ENCODE measurements at places on chromosomes 2 and 18. TPM values are rescaled to one million over a fixed set of nuclear protein-coding genes. Genes with fewer than 3 reads are reported as not detected.

GRCh38 chr2:84957771-84958134 is 13.2 kb upstream of the KCMF1 start:
- no peak for DNase-seq

Gene LBX2
- total RNA-seq = 5.6 TPM

- DNase-seq = no peak
Observed at GRCh38 chr2:128808462-128809258, 490.0 kb upstream of the HS6ST1 start.

DNA sequence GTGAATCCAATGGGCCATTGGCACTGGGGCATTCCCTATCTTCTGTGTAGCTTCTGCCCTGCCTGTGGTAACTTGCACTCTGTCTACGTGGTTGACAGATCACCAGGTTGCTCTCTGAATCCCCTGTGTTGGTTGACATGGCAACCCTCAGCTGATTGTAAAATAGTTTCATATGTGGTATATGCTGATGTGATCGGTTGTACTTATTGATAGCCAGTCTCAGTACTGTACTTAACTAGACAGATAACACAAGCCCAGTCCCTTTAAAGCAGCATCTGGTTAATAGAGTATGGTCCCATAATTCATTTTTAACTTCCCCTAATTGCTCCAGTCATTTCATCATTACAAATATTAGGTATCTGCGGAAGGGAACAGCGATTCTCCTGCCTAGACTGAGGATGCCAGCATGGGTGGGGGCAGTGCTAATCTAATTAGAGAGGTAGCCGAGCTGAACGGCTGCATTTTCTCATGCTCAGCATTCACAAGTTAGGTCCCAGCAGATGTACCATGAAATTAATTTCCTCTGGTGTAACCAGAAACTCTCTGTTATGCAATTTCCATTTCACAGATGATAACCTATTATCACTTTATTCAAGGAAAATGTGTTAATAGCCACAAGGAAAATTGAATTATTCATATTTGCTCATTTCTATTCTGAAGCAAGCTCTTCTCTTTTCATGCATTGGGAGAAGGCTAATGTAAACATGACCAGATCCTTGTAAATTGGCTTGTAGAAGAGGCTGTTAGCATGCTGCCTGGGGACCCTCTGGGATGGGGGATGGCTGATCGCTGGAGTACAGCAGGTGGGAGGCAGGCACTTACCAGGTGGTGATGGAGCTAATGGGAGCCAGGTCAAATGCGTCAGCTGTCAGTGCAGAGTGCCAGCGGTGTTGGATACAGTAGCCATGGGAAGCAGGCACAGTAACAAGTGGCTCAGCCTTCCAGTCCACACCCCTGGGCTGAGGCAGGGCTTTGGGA is 608.3 kb downstream of the GALR1 start:
- no peak for DNase-seq

GRCh38 chr2:69453475-69454129 is 16.4 kb upstream of the NFU1 start:
- no peak for DNase-seq

- no peak for DNase-seq
Observed at GRCh38 chr18:2910261-2910660, 63.5 kb downstream of the EMILIN2 start.

DNA sequence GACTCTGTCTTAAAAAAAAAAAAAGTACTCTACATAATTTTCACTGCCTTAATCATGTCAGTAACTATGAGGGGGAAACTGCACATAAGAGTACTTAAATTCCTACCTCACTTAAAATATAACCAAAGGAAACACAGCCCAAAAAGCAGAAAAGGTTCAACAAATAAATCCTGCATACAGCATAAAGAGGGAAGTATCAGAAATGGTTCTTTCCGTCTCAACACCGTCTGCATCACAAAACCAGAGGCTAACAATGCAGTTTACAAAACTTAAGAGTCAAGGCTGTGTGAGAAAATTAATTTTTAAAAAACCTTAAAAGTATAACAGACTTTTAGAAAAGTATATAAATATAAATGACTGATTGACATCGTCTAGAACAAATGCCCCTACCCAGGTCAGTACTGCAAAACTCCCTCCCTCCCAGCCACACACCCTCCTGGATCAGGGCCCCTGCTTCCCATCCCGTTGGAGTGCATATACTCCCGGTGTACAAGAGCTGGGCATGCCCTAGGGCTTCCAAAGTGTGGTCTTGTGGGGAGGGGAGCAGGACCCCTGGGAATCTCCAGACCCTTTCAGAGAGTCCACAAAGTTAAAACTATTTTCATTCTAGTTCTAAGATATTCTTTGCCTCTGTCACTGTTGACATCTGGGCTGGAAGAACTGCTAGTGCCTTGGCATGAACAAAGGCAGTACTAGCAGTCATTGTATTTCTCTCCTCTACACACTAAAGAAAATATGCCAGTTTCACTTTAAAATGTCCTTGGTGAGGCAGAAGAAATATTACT is 67.0 kb upstream of the SERTAD2 start:
- DNase-seq = no peak

GRCh38 chr18:24536326-24536725 is 75.9 kb downstream of the HRH4 start:
- no peak for DNase-seq

Gene XDH
- 0.31 TPM for total RNA-seq

DNA sequence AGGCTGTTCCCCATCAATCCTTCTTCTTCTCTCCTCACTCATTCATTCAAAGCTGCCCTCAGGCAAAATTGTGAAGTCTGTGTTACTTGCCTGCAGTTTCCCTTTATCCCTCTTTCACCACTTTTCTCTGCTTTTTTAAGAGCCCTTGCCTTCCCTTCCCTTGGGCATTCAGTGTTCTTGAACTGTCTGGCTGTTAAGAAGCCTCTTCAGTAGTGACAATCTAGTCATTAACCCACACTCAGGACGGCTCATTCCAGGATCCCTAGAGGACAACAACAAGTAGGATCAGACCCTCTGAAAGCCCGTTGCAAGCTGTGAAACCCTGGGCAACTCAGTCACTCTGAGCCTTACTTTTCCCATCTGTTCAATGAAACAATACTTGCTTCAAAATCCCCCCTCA is 615.7 kb downstream of the EPHA4 start:
- no peak for DNase-seq

Gene ITGA4
- total RNA-seq = 5.7 TPM

Gene SERPINB12
- total RNA-seq = not detected

Gene LDLRAD4
- 28.1 TPM for total RNA-seq

DNA sequence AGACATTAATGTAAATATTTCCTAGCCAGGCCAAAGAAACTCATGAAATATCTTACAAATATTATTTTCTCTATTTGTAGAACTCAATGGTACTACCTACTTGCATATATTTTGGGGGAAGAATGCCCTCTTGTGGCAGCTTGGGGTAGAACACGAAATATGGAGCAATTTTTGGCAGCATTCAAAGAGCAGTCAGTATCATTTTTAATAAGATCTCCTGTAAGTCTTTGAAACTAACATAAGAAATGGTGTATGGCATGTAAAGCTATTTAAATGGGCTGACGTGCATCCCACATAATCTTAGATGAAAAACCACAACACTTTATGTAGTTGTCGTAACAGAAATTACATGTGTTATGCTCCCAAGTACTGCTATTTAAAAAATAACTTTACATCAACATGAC is 62.3 kb upstream of the CCDC195 start:
- peak; percentile 39 for DNase-seq

DNA sequence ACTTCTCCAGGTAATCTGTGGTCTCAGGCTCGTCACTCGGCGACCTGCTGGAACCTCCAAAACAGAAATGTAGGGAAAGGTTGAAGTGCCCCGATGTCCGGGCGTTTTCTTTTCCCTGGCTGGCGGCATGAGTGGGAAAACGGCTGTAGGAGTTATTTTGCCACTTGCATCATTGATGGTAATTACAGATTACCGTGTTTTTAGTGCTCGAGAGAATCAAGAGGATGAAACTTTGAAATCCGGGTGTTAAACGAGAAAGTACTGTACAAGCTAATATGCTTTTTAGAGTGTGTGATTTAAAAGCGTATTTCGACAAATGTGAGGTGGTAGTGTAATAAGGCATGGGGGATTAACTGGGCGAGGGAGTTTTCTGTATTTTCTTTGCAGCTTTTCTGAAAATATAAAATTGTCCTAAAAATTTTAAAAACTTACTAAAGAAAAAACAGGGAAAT is 819 bp downstream of the GRHL1 start:
- no peak for DNase-seq

Gene MATN3
- 9.1 TPM for total RNA-seq

GRCh38 chr18:77102259-77103040 is 30.1 kb downstream of the MBP start:
- no peak for DNase-seq

DNA sequence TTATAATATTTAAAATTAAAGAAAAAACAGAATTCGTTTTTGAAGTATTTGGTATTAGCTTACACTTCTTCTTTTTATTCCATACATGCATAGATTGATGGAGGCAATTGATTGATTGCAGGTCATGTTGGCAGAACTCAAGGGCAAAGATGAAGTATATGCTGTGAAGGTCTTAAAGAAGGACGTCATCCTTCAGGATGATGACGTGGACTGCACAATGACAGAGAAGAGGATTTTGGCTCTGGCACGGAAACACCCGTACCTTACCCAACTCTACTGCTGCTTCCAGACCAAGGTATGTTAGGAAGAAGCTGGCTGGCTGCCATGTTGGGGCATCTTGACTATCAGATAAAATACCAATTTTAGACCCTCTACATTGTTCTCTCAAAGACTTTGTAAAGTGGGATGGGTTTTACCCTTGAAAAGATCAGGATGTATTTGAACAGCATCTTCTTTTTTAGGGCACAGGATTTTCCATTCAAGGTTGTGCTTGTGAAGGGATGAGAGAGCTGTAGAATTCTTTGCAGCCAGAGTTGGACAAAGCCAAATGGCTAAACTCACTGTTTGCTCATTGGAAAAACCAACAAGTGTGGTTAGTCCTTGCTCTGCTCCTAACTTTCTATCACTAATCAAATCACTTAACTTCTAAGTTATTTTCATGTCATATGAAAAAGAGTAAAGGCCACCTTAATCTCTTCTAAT is 286.8 kb upstream of the EPAS1 start:
- no peak for DNase-seq

GRCh38 chr2:191748059-191748461 is 70.1 kb downstream of the NABP1 start:
- DNase-seq = no peak

DNA sequence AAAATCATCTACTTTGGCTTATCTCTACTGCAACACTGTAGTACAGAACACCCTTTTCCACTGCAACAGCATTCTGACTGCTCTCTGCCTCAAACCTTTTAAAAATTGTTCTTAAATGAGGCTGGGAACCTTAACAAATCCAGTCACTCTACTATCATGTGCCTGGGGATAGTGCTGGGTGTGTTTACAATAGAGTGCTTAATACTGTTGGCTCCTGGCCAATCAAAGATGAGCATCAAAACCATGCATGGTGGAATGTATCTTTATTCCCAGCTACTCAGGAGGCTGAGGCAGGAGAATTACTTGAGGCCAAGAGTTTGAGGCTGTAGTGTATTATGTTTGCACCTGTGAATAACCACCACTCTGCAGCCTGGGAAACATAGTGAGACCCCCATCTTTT is 7.4 kb downstream of the ANKAR start:
- DNase-seq = no peak

Gene ASPRV1
- total RNA-seq = 1.8 TPM

DNA sequence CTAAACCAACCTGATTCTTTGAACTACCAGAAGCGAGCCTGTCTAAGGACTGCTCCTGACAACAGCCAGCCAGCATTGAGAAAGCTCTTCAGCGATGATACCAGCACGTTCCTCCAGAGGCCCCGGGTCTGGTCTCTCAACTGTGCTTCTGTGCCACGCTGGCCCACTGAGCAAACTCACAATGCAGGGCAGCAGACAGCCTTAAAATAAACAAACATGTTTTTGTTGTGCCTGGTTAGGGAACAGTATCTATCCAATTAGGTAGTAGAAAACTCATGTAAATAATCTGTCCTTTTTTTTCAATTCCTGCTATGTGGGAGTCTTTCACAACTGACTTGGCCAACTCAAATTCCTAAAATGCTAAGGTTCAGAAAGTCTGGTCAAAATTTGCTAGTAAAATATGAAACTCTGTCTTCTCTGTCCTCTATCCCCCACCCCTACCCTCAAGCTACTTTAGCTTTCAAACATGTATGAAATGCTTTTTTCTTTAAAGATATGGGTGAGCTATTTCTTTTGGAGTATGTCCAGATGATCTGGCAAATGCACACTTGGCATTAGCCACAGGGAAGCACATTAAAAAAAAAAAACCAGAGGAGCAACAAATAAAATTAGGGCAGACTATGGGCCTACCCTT is 21.4 kb upstream of the EML4 start:
- DNase-seq = no peak

Gene MYO5B
- total RNA-seq = 19.8 TPM

Gene MAT2A
- 223 TPM for total RNA-seq

DNA sequence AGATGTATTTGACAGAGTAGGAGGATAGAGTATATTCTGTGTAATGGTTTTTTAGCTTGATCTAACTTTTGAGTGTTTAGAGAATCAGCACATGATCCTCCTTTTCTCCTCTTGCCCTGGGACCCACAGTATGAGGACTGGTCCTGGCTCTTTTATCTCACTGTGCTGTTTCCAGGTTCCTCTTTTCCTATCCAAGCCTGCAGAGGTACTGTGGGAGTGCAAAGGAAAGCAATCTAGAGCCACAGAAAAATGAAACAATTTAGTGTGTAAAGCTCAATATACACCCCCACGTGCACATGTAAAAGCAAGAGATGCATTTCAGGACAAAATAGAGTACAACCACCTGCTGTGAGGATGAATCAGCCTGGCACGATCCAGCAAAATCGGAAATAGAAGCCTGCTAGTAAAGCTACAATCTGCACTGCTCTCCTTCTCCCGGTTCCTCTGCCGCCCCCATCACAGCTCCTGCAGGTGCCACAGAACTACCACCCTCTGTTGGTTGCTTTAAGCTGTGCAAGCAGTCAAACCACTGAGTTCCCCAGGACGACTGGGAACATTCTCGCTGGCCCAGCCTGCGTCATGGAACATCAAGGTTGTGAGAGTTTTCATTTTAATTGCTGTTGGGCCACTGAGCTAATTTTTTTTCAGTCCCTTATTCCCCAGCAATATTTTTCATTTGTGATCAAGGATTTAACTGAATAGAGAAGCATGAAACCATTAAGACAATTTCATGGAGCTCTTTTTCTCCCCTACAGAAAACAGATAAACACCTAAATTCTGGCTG is 47.8 kb upstream of the MAPRE3 start:
- no peak for DNase-seq

DNA sequence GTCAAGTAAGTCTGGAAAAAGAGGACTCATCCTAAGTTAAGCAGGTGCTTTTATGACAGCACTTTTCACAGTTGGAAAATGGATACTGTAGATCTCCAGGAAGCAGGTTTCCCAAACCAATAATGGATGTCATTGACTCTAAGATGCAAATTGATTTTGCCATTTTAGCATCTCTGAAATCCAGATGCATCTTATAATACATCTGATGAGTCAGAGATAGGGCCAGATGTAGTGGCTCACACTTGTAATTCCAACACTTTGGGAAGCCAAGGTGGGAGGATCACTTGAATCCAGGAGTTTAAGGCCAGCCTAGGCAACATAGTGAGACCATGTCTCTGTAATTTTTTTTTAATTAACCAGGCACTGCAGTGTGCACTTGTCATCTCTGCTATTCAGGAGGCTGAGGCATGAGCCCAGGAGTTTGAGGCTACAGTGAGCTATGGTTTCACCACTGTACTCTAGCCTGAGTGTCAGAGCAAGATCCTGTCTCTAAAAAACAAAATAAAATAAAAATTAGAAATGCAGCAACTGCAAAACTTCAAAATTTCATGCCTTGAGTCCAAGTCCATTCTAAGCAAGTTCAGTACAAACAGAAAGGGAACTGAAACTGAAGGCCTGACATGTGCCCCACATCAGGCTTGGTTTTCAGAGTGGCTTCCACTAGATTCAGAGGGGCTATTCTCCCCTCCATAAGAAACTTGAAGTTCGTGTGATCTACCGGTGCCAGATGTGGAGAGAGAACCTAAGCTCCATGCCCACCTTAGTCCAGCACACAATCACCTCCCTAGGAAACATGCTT is 267.8 kb upstream of the NCKAP5 start:
- no peak for DNase-seq

All from omental fat pad (tissue), 4 donors.